ENCODE measurements at places on chromosomes 5 and 9.
A peak's percentile ranks its signal among the peaks of the same experiment; 100 is the strongest.

DNA sequence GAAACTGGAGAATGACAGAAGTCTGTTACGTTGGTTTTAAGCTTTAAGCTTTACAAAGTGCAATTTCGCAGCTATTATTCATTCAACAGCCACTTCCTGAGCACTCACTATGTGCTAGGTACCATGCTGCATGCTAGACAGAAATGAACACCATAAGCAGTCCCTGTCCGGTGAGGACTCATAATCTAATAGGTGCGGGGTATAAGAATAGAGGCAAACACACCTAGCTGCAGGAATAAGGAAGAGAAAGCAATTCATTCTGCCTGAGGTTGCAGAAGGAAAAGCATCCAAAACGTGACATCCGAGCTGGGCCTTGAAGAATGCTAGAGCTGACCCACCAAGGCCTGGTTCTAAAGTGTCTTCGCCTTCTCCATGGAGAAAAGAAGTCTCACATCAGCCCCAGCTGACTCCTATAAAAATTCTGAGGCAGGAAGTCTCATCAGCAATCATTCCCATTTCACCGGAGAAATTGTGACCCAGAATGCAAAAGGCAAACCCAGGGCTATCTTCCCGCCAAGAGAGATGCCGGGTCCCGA is 542 bp downstream of the FKBP15 start:
- peak; percentile 23 for DNase-seq

DNA sequence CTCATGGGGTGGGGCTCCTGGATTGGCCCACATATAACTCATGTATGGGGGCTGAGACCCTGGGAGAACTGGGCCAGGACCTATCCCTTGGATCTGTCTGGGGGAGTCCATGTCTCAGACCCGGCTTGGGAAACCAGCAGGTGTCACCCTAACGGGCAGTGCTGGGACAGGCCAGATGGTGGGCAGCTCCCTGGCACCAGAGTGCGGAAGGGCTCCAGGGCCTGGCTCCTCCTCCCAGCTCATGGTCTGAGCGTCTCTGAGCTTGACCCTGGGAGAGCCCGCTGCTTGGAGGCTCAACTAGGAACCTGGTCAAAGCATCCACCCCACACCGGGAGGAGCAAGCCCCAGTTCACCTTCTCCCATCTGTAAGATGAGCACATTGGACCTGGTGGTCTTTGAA is 15.5 kb upstream of the NCS1 start:
- no peak for DNase-seq

DNA sequence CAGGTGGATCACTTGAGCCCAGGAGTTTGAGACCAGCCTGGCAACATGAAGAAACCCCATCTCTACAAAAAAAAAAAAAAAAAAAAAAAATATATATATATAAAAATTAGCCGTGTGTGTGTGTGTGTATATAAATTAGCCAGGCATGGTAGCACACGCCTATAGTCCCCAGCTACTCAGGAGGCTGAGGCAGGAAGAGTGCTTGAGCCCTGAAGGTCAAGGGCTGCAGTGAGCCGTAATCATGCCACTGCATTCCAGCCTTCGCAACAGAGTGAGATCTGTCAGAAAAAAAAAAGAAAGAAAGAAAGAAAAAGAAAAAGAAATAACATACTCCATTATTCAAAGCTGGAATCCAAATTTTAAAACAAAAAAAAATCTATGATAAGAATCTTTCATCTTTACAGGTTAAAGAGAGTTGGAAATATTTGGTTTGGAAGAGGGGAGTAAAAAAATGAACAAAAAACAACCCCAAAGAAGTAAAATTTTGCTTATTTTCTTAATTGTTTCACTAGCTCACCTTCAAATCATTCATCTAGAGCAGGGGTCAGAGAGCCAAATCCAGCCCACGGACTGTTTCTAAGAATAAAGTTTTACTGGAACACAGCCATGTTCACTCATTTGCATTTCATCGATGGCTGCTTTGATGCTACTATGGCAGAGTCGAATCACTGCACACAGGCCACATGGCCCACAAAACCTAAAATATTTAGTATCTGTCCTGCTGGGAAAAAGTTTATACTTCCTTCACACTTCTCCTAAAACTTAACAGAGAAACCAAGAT is 109.9 kb downstream of the DROSHA start:
- no peak for DNase-seq

DNA sequence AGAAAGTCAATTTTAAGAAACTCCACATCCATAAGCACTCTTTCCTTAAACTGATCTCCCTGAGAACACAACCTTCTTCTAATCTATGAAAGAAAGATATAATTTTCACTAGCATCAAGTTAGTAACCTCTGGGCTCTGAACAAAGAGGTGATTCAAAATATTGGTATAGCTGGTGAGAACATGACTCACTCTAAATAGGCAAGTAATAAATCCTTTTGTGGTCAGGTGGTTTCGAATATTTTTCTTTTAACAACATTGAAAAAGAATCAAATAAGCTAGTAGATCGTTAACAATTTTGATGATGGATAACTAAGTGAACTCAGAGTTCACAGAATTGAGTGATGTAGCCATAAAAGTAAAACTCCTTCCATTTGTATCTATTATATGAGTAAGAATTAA is 150.6 kb upstream of the IQGAP2 start:
- DNase-seq = no peak

DNA sequence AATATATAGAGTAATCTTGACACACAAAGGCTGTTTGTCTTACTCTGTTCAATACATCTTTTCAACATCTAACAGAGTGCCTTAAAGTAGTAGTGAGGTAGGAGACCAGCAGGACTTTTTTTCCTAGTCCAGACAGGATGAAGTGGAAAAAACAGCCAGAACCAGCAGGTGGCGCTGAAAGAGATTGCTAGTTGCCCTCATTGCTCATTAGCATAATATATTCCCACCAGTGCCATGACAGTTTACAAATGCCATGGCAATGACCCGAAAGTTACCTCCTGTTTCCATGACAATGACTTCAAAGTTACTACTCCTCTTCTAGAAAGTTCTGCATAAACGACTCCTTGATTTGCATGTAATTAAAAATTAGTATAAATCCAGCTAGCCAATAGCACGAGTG is 387.4 kb downstream of the ACTL7B start:
- DNase-seq = peak; percentile 48

- no peak for DNase-seq
Measured at GRCh38 chr5:160108124-160108523, 11.1 kb downstream of the PWWP2A start.

DNA sequence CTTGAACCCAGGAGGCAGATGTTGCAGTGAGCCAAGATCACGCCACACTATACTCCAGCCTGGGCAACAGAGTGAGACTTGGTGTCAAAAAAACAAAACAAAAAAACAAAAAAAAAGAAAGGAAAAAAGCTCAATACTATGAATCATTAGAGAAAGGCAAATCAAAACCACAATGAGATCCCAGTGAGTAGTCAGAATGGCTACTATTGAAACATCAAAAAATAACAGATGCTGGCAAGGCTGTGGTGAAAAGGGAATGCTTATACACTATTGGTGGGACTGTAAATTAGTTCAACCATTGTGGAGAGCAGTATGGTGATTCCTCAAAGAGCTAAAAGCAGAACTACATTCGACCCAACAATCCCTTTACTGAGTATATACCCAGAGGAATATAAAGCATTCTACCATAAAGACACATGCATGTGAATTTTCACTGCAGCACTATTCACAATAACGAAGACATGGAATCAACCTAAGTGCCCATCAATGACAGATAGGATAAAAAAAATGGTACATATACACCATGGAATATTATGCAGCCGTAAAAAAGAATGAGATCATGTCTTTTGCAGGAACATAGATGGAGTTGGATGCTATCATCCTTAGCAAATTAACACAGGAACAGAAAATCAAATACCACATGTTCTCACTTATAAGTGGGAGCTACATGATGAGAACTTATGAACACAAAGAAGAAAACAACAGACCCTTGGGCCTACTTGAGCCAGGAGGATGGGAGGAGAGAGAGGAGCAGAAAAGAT is 81.9 kb upstream of the ARRDC3 start:
- no peak for DNase-seq

GRCh38 chr9:129198319-129199043 is 20.4 kb upstream of the IER5L start:
- DNase-seq = no peak

GRCh38 chr9:80797831-80798688 is 891.3 kb downstream of the TLE1 start:
- DNase-seq = peak; percentile 16

DNA sequence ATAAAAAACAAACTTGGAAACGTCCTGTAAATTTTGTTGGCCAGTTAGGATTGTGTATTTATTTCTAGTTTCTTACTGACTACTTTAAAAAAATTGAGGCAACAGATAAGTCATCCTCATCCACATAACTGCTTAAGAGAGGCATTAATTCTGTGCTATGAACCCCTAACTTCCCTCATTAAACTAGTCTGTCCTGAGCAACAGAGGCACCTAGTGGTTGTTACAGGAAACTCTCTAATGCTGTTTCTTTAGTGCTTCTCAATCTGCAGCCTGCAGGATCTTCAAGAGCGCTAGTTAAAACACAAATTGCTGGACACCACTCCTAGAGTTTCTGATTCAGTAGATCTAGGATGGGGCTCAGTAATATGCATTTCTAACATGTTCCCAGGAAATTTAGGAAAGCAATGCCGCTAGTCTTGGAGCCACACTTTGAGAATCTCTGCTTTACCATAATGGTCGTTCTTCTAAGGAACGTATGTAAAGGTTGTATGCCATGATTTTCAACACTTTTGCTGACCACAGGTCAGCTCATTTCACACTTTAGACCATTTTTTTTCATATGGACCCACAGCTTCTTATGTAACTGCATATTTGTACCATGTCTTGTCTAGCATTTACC is 410.1 kb upstream of the SMARCA2 start:
- DNase-seq = no peak

GRCh38 chr5:143652108-143652700 is 159.8 kb upstream of the HMHB1 start:
- no peak for DNase-seq

DNA sequence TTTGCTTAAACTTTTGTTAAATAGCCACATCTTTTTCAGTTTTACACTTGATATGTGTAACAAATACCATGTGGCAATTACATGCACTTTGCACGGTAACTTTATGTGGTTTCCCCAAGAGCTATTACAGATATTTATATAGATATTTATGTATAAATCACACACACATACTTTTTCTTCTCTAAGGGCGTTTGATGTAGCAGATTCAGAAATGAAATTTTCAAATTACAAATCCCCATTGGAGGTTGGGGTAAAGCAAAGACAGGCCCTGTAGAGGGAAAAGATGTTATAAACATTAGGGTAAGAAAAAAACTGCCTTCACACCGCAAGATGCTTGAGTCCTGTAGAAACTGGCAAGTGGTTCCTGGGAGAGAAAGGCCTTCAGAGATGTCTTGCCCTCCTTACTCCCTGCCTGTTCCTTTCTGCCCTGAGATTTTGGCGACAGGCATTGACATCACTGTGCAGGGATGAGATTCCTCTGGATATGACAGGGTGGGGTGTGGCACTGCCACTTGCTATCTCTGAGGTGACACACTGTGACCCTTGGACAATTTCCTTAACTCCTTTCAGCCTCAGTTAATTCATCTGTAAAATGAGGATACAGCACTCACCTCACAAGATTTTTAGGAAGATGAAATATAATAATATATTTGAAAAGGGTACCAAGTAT is 177.9 kb upstream of the TUT7 start:
- DNase-seq = no peak

DNA sequence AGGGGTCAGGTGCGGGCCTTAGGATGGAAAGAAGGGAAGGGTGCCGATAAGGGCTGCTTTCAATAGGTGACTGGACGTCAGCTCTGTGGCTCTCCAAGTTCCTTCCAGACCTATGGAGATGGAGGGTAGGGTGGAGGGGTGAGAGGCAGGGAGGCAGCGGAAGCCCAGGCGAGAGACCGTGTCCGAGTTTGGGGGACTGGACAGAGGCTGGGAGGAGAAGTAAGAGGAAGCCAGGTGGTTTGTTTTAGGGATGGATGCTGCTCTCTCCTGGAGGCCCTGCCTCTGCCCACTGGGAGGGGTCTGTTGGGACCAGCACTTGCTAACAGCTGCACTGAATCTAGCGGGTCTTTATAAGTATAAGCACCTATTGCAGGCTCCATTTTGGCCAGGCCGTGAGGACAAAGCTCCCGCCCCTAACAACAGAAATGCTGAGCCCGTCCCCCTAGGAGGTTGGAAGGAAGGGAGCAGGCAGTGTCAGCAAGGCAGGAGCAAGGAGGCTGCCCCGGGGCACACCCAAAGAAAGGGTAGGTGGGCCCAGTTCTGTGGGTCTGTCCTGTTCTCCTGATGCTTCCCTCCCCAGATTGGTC is 167.5 kb downstream of the DAB2IP start:
- DNase-seq = no peak

DNA sequence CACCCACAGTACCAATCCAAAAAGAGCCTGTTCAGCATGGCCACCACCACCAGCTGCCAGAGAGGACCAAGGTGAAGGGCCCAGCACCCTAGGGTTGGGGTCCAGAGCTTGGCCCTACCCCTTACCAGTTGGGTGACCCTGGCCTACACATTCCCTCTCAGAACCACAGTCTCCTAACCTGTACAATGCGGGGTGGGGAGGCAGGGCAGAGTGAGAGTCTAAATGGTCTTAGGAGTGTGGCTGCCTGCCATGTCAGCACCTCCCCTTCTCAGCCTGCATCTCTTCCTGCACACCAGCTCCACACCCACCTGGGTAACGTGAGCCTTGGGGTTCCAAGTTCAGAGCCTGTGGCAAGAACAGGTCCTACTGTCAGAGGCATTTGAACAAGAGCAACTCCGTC is 92.2 kb downstream of the C5orf15 start:
- no peak for DNase-seq

DNA sequence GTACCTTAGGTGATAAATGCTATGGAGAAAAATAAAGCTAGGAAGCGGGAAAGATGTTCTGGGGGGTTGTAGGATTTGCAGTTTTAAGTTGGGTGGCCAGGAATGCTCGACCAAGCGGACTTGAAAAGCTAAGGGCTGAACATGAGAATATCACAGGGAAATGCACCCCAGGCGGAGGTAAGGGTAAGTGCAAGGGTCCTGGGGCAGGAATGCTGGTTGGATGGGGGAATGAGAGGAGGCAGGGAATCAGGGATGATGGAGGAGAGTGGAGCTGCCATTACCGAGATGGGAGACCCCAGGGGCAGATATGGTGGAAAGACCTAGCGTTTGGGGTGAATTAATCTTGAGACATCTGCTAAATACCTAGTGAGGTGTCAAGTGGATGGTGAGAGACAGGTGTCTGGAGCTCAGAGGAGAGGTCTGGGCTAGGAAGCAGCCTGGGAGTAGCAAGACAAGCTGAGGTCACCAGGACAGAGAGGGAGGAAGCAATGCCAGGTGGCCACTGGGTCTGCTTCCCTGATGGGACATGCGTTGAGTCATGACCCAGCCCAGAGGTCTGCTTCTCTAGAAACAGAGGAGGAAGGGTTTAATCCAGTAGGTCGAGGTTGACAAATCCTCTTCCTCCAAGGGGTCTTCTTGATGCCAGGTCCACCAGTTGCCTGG is 77.7 kb upstream of the ASS1 start:
- DNase-seq = no peak

Data from neural progenitor cell (in vitro differentiated cells).